ENCODE measurements at places on chromosomes 13 and 19.

DNA sequence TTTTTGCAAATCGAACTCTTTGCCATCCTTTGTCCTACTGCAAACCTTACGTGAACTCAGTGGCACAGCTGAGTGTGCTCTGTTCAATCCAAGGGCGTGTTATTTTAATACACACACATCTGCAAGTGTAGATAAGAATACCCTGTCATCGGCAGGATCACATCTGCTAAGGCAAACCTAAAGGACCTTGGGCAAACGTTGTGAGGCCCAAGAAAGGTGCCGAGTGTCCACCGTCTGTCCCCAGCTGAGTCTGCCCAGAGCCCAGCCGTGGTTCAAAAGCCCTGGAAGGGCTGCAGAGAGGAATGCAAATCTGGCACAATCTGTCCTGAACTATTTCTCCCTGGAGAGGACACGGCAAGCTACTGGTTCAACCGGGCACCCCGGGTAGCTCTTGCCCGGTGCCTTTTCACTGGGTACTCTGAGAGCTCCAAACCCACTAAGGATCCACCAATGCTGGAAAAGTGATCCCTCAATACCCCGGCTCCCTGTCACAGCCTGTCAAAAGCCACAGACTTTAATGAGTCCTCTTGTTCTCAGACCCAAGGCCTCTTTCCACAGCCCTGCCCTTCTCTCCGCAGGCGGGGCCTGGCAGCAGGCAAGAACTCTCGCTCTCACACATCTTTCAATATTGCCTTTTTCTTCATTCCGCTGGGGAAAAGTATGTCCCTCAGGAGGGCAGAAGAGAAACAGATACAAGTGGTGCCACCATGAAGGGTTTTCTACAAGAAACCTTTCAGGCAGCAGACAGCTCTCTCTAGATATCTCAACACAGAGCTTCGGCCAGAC, 17.0 kb downstream of the SLC7A1 start:
- DNase-seq = no peak
- H3K27ac ChIP-seq = no peak overlapping the region
- no peaks in the 10 kb centered on the region for H3K36me3 ChIP-seq
- H3K27me3 ChIP-seq = no peaks in the 10 kb centered on the region

GRCh38 chr19:40742477-40742876, 7.8 kb downstream of the ACTMAP start:
- H3K27me3 ChIP-seq = no peaks in the 10 kb centered on the region
- DNase-seq = no peak
- no peaks in the 10 kb centered on the region for H3K36me3 ChIP-seq
- no peaks in the 10 kb centered on the region for H3K4me1 ChIP-seq

DNA sequence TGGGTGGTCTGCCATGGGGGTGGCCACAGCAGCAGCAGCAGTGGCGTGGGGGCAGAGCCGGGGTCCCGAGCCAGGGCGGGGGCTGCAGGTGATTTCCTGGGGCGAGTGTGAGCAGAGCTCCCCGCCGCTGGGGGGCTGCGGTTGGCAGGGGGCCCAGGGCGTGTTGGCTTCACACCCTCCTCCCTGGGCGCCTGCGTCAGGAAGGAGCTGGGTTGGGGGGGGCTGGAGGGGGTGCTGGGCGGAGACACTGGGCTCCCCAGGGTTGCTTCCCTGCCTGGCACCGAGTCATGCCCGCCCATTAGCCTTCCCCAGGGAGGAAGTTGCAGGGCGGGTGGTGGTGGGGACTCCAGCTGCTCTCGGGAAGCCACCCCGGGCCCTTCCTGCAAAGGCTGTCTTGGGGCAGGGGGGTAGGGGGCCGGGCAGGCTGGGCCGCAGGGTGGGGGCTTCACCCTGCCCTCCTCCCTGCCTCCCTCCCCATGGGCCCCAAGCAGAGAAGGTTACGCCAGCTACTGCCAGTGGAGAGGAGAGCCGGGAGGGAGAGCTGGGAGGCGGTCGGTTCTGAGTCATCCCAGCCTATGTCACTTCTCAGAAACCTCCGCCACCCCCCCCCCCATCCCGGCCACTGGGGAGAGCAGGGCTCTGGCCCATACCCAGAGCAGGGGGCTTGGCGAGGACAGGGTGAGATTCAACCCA, 4.6 kb downstream of the MIDN start:
- peak; percentile 96 for DNase-seq
- no peak overlapping the region for H3K4me3 ChIP-seq
- H3K27ac ChIP-seq = peak overlapping the region; percentile 97
- no peaks in the 10 kb centered on the region for H3K4me1 ChIP-seq

DNA sequence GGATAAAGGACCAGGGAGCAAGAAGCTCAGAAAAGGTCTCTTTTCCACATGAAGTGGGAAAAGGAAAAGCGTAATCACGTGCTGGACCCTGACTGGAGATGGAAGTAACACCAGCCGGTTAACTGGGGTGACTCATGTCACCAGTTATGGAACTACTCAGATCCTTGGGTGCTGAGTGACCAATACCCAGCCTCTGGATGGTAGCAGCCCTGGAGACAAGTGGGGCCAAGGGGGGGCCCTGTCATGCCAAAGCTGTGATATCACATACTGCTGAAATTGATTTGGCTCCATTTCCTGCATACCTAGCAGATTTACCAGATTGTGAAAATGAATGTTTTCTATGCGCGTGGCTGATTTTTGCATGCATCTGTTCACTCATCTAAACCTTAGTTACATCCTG, 158.9 kb downstream of the ZIC5 start:
- H3K4me3 ChIP-seq = no peak overlapping the region
- no peak for DNase-seq
- no peaks in the 10 kb centered on the region for H3K36me3 ChIP-seq

- H3K36me3 ChIP-seq = no peaks in the 10 kb centered on the region
- peak; percentile 55 for DNase-seq
- no peak overlapping the region for H3K27ac ChIP-seq
- no peak overlapping the region for H3K4me3 ChIP-seq
- H3K27me3 ChIP-seq = no peaks in the 10 kb centered on the region
These were observed 11.6 kb upstream of the RETN start for GRCh38 chr19:7657131-7657751.

DNA sequence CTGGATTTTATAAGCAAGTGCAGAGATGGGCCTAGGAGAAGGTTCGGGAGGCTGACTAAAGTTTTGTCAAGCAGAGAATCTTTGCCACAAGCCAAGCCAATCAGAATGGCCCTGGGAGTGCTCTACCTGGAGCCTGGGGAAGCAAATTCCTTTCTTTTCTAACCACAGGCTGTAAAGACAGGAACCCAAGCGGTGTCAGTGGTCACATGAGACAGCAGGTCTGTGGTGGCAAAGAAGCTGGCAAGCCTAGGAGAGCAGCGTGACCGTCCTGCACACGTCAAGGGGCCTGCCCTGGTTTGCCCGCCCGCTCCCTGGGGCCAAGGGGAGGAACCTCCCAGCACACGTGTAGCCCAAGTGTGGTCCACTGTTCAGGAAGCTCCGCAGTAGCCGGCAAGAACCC, 90.8 kb downstream of the IPO5 start:
- H3K4me3 ChIP-seq = no peak overlapping the region
- no peaks in the 10 kb centered on the region for H3K27me3 ChIP-seq
- no peaks in the 10 kb centered on the region for H3K4me1 ChIP-seq
- DNase-seq = no peak
- H3K27ac ChIP-seq = no peak overlapping the region

- no peaks in the 10 kb centered on the region for H3K4me1 ChIP-seq
- no peak overlapping the region for H3K27ac ChIP-seq
- H3K27me3 ChIP-seq = no peaks in the 10 kb centered on the region
- H3K4me3 ChIP-seq = no peak overlapping the region
These were observed 30.6 kb upstream of the ATP1A3 start for GRCh38 chr19:42024622-42025111.

GRCh38 chr13:57740719-57741118, 109.2 kb downstream of the PCDH17 start:
- no peak for DNase-seq
- no peak overlapping the region for H3K27ac ChIP-seq
- no peaks in the 10 kb centered on the region for H3K36me3 ChIP-seq
- no peak overlapping the region for H3K4me3 ChIP-seq

DNA sequence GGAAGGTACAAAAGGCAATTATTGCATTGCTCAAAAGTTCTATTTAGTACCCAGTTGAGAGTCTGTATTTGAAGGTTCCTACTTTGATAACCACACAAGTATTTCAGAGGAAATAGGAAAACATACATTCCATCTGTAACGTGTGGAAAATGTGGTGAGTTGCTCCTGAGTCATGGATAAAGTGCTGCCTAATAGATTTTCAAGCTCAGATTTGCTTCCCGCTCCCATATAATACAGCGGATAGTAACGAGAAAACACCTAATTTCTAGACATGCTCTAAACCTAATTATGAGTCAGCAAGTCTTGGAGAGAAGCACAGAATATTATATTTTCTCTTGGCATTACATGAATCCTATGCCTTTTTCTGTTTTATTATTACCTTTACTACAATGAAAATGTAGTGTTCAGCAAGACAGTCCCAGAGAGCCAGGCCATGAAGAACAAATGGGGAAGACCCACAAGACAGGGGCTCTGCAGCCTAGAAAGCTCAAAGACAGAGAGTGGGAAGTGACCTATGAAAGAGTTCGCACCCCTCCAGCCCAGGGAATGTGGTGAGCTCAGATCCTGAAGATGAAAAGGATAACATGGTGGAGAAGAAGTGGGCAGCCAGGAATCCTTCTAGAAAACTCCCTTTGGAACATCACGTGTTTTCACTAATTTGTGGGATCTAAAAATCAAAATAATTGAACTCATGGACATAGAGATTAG, 116.1 kb downstream of the STARD13 start:
- no peak overlapping the region for H3K4me3 ChIP-seq
- no peaks in the 10 kb centered on the region for H3K27me3 ChIP-seq
- no peak overlapping the region for H3K27ac ChIP-seq
- peaks cover 8% of the 10 kb centered on the region for H3K4me1 ChIP-seq

DNA sequence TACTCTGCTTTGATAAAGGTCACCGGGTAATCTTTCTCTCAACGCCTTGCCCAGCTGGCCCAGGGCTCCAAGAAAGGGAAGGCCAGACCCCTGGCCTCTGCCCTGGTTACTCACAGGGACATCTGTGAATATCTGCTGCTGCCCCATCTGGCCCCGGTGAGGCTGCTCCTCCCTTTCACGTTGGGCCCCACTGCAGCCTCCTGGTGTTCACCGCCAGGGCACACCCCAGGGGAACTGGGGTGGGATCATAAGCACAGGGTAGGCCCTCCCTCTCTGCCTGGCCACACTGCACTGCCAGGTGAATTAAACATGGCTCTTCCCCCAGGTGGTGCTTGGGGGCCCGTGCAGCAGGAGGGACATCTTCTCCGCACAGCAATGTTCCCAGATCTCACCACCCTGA, 12.7 kb downstream of the LAIR1 start:
- DNase-seq = no peak
- H3K36me3 ChIP-seq = no peaks in the 10 kb centered on the region
- H3K4me1 ChIP-seq = no peaks in the 10 kb centered on the region
- H3K27me3 ChIP-seq = no peaks in the 10 kb centered on the region
- H3K27ac ChIP-seq = no peak overlapping the region

DNA sequence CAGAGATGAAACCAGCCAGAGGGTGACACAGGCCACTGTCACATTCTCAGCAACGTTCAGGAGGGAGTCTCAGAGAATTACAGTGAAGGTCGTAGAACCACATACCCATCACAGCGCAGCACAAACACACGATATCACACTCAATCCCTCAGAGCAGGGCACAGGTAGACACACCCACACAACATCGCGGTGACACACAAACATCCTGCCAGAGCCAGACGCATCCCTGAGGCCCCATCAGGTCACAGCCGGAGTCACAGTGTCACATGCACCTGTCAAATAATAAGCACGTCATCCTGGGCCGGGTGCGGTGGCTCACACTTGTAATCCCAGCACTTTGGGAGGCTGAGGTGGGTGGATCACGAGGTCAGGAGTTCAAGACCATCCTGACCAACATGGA, 17.5 kb downstream of the ELAVL3 start:
- no peak for DNase-seq
- H3K27ac ChIP-seq = no peak overlapping the region
- H3K36me3 ChIP-seq = no peaks in the 10 kb centered on the region
- H3K4me1 ChIP-seq = no peaks in the 10 kb centered on the region
- no peaks in the 10 kb centered on the region for H3K27me3 ChIP-seq

DNA sequence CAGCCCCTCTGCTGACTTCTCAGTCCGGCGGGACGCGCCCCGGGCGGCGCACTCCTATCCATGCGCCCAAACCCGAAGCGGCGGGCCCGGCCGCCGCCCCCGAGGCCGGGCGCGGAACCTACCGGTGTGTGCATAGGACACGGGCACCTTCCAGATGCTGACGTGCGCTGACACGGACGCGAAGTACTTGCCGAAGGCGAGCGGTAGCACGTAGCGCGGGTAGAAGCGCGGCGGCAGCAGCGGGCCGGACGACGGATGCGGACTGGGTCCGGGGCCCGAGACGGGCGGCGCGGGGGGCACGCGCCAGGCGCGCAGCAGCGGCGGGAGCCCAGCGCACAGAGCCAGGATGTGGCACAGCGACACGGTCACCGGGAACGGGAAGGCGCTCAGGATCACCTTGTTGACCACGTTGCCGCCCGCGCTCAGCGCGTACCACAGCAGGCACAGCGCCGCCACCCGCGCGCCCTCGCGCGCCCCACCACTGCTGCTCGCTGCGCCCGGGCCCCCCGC, 338 bp downstream of the SLC35E1 start:
- DNase-seq = no peak
- H3K36me3 ChIP-seq = no peaks in the 10 kb centered on the region
- no peaks in the 10 kb centered on the region for H3K4me1 ChIP-seq
- H3K27me3 ChIP-seq = no peaks in the 10 kb centered on the region
- H3K27ac ChIP-seq = peak overlapping the region; percentile 34

DNA sequence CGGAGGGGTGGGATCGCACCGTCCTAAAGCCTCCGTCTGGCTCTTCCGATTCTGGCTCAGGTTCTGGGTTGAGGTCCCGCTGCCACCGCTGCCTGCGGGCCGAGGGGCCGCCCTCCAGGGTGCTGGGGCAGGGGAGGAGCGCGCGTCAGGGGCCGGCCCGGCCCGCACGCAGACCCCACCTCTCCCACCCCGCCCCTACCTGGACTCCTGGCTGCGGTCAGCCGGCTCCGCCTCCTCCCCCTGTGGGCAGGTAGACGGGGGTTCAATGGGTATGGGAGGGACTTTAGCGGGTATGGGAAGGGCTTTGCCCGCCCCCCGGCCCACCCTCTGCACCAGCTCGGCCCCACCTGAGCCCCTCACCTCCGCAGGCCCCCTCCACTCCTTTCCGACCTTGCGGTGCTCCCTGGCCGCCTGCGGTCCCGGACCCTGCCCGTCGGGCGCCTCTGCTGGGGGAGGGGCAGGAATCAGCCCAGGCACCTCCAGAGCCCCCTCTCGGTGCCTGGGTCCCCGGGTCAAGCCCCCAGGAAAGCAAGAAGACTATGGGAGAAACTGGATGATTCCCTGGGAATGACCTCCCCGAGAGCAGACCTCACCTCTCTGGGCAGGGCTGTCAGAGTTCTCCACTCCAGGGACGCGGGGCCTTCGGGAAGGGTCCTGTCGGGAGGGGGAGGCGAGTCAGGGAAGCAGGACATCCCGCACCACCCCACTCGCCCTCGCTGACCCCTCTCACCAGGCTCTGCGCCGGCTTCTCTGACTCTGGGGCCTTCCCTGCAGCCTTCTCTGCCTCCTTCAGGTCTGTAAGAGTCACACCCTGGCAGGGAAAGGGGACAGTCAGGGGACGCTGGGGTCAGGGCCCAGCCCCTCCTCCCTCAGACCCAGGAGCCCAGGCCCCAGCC, 17.0 kb downstream of the EPS8L1 start:
- H3K27ac ChIP-seq = no peak overlapping the region
- DNase-seq = no peak
- H3K36me3 ChIP-seq = peaks cover 3% of the 10 kb centered on the region
- H3K4me3 ChIP-seq = no peak overlapping the region
- no peaks in the 10 kb centered on the region for H3K4me1 ChIP-seq

- no peak for DNase-seq
- H3K4me3 ChIP-seq = no peak overlapping the region
- H3K27ac ChIP-seq = peak overlapping the region; percentile 40
These were observed 1.3 kb downstream of the ZFP14 start for GRCh38 chr19:36377541-36378178.
